ENCODE measurements at places on chromosomes 6 and 20.

DNA sequence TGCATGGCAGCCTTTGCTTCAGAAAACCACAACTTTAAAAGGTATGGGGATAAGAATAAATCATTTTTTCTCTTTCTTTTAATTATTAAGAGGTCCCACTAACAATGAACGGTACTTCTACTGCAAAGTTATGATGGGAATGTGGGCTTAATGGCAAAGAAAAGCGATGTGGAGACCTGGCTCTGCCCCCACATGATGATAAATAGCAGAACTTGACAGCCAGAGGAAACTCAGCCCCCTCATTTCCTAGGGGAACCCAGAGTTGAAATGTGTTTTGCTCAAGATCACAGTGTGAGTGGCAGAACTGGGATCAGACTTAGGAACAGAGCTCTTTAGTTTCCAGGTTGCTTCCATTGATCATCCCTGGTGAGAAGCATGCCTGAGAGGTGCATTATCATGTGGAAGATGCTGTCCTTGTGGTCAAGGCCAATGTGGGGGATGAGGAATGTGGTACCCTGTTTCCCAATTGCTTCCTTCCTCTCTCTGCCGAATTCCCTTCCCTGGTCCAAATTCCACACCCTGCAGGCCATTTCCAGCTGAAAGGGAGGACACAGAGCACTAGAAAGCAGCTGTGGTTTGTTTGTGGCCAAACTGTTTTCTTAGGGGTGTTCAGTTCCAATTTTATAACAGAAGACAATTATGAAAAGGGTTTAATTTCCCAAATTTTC lies 66.0 kb downstream of the BACH2 start:
- DNase-seq = no peak

DNA sequence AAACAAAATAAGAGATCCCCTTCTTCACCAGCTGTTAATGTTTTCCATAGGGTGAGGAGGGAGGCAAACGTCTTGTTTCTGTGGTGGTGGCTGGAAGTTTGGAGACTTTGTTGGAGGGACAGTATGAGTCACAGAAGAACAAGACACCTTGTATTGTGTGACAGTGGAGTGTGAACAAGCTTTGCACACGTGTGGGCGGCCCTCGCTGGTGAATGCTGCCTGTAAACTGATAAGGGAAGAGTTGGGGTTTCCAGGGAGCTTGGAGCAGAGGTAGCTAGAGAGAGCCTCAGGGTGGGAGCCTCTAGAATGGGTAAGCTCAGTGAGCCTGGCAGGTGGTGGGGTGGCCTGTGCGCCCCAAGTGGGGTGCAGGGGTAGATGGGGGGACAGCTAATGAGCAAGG lies 78.3 kb downstream of the ZDHHC14 start:
- DNase-seq = no peak

DNA sequence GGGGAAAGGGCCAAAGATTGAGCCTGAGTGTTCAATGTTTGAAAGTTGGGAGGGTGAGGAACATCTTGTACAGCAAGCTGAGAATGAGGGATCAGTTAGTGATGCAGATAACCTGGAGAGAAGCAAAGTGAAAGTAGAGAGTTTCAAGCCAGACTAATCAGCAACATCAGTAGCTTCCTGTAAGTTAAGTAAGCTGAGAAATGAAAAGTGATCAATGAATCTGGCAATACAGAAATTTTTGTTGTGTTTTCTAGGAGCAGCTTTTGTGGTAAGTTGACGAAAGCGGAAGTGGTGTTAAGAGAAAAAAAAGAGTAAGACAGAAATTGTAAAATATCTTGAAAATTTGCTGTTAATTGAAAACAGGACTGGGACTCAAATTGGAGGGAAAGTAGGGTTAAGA lies 855.5 kb upstream of the MAP3K7 start:
- DNase-seq = no peak

DNA sequence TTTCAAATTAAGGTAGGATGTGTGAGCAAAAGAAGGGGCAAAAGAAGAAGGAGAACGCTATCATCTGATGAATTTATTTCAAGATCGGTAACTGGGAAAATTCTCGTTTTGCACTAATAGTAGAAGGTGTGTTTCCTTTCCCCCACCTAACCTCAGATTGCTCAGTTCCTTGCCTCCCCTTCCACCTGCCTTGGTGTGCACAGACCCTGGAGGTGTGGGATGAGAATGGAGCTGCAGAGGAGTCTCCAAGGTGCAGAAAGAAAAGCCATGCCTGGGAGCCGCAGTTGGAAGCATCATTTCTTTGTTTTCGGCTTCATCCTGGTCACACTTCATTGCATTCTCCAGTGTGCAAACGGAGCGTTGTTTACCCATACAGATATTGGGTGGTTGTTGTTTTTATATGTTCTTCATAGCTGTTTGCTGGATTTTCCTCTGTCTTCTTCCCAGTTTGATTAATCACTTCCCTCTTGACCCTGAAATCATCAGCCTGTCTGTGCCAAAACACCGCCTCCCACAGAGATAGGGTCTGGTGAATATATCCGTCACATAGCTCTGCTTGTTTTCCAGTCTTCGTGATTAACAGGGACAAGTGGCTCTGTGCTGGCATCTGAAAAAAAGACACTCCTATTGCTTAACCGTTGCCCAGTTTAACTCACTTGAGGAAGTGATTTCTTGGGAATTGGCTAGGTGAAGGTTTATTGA lies 40.2 kb upstream of the NEDD9 start:
- no peak for DNase-seq

GRCh38 chr20:15362849-15363248 lies 1025.4 kb upstream of the FLRT3 start:
- no peak for DNase-seq

DNA sequence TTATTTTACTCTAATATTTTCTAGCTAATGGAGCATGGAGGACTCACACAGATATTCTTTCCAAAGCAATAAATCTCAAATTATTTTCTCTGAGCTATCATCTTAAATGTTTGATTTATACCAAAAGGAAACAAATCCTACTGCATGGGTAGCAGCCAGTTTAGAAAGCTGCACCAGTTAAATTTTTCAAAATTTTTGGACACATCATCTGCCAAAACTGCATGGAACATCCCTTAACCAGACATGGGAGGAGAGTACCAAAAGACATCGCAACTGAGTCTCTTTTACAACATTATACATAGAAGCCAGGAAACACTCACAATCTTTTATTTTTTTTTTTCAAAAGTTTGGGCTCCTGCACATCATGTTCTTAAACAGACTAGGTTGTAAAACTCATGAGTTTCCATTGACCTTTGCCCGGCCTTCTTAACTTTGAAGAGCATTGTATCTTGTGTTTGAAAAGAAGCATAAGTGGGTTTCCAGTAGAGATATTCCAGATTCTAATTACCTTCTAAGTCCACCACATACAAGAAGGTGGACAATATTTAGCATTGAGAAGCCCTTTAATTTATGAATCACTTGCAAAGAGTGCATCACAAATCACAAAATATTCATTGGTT lies 87.7 kb upstream of the HMGCLL1 start:
- DNase-seq = no peak

DNA sequence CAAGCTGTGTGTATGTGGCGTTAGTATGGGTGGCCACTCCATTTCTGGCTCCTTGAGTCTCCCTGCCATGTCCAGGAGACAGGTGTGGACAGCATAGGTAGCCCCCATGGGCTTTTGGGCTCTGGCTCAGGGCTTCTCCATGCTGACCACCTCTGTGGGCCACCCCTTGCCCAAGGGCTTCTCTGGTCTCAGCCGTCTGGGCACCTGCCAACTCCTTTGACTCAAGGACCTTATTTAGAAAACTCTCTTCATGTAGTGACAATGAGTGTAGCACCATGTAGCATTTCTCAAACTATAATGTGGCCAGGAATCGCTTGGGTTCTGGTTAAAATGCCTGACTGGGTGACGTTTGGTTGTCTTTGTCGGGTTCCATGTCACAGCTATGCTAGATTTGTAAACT lies 5.1 kb upstream of the GTSF1L start:
- no peak for DNase-seq

- no peak for DNase-seq
Measured at GRCh38 chr6:111201764-111202163, 114.5 kb downstream of the SLC16A10 start.

DNA sequence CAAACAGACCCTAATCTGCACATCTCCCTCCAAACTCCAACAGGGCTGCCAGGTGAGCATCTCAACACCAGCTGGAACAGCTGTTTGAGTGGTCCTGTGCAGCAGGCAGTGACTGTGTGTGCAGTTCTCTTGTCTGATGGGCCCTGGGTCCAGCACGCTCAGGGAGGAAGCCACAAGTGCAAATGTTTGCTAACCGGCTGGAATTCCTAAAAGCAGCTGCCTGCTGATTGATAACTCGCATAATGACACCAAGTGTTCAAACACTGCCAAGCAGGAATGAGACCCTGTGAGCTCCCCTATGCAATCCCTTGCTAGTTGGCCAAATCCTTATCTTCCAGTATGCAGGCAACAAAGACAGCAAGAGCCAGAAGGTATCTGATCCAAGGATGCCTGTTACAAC lies 650.6 kb downstream of the CBLN4 start:
- no peak for DNase-seq
